ENCODE measurements at places on chromosomes 11 and 22.
A peak's percentile ranks its signal among the peaks of the same experiment; 100 is the strongest.

DNA sequence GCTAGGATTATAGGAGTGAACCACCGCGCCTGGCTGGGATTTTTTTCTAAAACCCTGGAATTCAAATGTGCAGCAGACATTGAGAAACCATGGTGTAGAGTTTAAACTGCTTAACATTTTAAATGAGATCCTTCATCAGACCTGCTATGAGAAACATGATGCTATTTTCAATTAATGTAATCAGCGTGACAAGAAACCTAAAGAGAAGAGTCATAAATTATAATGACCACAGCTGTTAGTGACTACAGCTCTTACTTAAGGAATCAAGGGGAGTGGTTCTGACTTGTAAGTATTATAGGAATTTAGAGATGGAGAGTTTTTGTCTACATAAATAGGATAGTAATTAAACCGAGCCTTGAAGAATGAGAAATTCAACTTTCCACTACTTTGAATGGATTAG, 170.6 kb downstream of the BARX2 start:
- DNase-seq: no peak

- no peak for DNase-seq
These were observed 21.5 kb upstream of the CSNK2A3 start for GRCh38 chr11:11374358-11375148.

DNA sequence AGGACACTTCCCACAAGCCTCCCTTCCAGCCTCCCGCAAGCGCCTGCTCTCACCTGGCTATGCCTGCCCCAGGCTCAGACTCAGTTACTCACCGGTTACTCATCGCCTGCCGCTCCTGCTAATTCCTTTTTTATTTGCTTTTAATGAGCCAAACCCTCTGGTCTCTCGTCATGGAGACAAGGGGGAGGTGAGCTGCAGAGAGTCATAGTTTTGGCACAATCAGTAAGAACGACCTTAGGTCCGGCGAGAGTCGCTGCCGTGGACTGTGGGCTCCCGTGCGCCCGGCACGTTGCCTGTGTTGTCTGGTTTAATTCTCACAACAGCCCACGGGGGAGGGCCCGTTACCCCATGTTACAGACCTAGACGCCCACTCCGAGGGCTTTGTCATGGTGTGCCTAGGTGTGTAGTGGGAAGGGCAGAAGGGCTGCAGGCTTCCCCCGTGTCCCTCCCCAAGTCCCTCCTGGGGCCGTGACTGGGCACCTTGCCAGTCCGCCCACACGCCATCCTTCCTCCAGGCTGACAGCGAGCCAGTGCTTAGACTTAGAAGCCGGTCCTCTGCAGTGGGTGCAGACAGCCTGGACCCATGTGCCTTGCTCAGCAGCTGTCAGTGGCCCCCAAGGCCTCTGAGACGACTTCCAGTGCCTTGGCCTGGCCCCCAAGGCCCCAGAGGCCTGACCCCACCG, 42.2 kb downstream of the WNT7B start:
- no peak for DNase-seq

DNA sequence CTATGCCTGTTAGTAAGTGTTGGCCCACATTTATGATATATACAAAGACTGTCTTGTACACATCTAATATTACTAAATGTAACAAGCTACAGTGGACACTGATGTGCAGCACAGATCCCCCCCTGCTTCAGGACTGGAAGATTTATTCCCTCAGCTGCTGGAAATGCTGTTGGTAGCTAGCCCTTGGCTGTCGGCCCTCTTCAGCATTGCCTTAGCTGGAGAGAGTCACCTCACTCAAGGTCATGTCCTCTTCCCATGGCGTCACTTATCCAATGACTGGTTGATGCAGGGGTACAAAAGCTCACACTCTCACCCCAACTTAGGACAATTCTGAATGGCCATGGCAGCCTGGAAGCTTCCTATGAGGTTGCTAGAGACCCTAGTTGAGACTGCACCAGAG, 312.7 kb downstream of the SOX6 start:
- DNase-seq: no peak

DNA sequence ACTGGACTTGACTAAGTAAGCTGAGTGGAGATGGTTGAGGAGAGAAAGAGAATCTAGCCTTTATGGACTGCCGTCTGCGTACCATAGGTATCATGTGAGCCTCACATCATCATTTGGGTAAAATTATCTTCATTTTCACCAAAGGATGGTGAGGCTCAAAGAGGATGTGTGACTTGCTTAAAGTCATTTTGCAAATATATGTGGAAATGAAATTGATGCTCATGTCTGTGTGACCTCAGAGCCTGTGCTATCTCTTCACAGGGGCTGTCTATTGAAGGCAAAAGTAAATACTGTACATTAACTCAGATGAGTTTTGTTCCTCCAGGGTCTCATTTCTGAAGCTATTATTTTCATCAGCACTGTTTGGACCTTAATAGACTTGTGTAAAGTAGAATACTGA, 83.3 kb upstream of the ALKBH3 start:
- no peak for DNase-seq

GRCh38 chr11:110479108-110480101, 49.7 kb downstream of the FDX1 start:
- peak; percentile 48 for DNase-seq

DNA sequence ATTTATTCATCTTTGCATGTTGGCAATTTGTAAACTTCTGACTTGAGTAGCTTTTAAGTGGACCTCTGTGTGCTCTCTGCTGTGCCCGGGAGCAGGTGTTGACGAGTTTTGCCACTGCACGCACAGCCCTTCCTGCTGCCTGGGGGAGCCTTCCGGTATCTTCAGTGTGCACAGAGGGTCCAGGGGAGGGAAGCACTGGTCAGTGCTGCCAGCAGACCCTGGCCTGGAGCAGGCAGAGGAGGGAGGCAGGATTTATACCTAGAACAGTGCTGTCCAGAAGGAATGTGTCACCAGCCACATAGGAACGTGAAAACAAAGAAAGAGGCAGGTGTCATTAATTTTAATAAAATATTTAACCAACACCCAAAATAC, 403.6 kb downstream of the TBC1D22A start:
- peak; percentile 50 for DNase-seq

GRCh38 chr11:7575841-7576725, 62.3 kb downstream of the PPFIBP2 start:
- DNase-seq: peak; percentile 23

- DNase-seq: peak; percentile 0
These were observed 87.6 kb upstream of the FSHB start for GRCh38 chr11:30143098-30143705.
